BE2C (cell line): ENCODE measurements at places on chromosomes 12 and 14.

- no peak for DNase-seq
Measured at GRCh38 chr12:90250766-90251165, 542.1 kb upstream of the ATP2B1 start.

GRCh38 chr14:35114036-35114435, 7.8 kb downstream of the PPP2R3C start:
- no peak for DNase-seq

DNA sequence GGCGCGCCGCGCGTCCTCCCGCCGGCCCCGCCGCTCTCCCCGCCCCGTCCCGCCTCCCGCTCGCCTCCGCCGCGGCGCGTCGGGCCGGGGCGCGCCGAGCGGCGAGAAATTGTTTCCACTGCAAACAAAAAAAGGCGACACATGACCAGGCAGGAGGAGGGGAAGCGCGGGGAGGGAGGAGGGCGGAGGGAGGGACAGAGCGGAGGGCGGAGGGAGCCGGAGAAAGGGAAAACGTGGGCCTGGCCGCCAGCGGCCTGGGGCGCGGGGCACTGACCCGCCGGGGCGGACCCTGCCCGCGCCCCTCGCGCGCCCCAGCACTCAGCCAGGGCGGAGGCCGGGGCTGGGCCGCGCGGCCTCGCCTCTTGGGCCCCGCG, at the start of gene FOXN3:
Gene FOXN3 (minus strand): TSS at position 143 of the 374 bp plus-strand sequence. CDS start 4,757 bp downstream, outside the sequence.
- DNase-seq: peak; percentile 93

DNA sequence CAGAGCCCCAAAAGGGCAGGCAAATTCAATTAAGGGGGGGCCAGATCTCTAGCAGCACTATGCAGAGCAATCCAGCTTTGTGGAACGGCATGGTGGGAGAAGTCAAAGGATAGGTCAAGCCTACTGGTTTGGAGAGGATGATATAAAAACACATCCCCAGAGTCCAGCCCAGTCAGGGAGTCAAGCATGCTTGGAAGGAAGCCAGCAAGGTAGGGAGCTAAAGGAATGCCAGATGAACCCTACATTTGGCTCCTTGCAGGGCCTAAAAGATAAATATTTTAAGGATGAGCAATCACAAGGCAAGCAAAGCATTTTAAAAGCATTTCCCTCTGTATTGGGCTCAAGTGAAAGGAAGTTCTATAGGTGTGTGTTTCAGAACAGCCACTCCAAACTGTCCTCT, 21.4 kb downstream of the KCTD10 start:
- no peak for DNase-seq

DNA sequence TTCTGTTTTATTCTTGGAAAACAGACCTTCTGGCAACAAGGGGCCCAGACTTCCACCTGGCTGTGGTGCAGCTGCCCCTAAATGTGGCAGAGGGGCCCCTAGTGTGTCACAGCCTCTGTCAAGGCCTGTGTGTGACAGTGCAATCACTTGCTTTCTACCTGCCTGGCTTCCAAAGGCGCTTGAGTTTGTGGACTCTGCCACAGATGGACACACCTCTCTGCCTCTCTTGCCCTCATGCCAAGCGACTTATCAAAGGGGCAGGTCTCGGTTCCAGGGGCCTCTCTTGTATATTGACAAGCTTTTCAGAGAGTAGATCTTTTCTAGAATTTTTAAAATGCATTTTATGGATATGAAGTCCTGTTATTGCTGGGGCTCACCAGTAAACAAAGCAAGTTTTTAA, 217.2 kb downstream of the SLC15A4 start:
- no peak for DNase-seq

- DNase-seq: no peak
Measured at GRCh38 chr14:23399591-23399990, 8.5 kb downstream of the MYH6 start.

DNA sequence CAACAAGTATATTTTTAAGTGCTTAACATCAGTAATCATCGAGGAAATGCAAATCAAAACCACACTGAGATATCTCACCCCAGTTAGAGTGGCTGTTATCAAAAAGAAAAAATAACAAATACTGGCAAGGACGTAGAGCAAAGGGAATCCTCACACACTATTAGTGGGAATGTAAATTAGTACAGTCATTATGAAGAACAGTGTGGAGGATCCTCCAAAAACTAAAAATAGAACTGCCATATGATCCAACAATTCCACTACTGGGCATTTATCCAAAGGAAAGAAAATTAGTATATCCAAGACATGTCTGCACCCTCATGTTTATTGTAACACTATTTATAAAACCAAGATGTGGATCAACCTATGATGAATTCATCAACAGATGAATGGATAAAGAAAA, 149.0 kb upstream of the PWP1 start:
- DNase-seq: no peak

- DNase-seq: no peak
Measured at GRCh38 chr12:126648074-126648473, 1582.8 kb downstream of the AACS start.

GRCh38 chr12:114774197-114774596, 90.2 kb upstream of the TBX3 start:
- no peak for DNase-seq

- peak; percentile 78 for DNase-seq
Measured at GRCh38 chr12:12927211-12928079, 24.5 kb downstream of the GPRC5D start.

- no peak for DNase-seq
Measured at GRCh38 chr14:34204774-34205173, 253.9 kb upstream of the EGLN3 start.

GRCh38 chr14:44782775-44783238, 178.9 kb downstream of the KLHL28 start:
- DNase-seq: no peak
